ENCODE measurements at places on chromosomes 5 and 9.

DNA sequence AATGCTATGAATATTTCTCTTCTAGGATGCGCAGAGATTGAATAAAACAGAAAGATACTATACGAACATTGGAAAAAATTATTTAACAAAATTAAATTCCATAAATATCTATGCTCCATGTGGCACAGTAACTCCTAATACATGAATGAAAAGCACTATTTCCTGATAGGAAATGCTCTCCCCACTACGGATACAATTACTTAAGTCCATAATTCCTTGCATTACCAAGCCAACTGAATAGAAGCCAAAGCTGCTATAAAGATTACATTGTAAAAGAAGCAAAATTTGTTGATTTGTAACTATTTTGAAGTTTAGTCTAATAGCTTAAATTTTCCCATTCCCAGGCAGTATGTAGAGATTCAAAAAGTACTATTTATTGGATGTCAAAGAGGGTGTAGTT, 61.8 kb upstream of the SNX2 start:
- no peak for DNase-seq

- no peak for DNase-seq
Measured at GRCh38 chr5:137872466-137872865, 4.8 kb downstream of the MYOT start.

DNA sequence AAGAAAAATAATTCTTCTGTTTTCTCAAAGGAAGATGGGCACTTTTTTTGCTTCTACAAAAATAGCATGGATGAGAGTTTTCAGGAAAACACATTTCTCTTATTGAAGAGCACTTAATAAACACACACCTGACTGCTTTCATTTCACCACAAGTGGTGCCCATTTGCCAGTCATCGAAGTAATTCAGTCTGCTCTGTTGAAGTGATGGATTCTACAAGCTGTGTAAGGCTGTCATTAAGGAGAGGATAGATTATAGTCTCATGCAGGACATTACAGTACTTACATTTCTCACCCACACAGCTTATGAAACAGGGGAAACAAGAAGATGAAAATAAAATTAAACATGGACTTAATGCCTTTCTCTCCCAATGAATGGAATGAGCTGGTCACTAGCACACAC, 165.2 kb downstream of the NR2F1-AS1 start:
- DNase-seq, result no peak

GRCh38 chr5:170154744-170155143, 49.0 kb downstream of the FOXI1 start:
- no peak for DNase-seq

DNA sequence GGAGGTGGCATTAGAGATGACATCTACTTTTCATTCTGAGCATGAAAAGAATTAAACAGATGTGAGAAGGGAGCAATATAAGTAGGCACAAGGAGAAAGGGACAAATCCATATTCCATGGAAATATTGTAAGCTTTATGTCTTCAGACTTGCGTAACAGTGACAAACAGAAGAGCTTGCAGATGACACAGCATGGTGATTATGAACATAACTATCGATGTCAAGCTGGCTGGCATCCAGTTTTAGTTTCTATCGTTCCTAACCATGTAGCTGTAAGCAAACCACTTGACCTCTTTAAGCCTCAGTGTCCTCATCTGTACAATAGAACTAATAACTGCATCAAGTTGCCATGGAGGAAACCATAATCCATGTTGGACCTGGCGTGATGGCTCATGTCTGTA, 246.7 kb upstream of the ADRA1B start:
- DNase-seq, result no peak

- DNase-seq, result no peak
Measured at GRCh38 chr5:110751902-110752762, 13.3 kb downstream of the SLC25A46 start.

DNA sequence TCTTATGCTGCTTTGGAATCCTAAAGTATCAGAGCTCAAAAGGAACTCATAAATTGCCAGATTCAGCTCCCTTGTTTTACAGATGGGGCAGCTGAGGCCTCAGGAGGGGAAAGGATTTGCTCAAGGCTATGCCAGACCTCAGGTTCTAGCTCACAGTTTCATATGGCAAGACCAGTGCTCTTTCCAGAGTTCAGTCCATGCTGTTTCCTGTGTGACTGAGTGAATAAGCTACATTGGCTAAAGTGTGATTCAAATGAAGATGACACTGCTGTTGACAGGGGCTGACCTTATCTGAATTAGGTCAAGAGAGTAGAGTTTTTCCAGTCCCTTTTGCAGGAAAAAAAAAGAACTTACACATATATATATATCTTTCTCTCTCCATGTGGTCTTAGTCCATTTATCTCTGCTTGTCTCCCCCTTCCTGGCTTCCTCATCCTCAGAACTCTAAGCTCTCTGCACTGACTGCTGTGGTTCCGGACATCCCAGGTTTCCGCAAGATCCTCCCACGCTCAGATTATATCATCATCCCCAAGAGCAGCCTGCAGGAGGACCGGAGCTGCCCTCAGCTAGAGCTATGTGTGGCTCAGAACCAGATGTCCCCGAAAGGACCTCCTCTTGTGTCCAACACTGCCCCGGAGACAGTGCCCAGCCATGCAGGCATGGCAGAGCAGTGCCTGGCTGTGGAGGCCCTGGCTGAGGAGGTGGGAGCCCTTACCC, 9.3 kb downstream of the HMGXB3 start:
- no peak for DNase-seq

- no peak for DNase-seq
Measured at GRCh38 chr9:127938298-127938690, 640 bp upstream of the DPM2 start.

DNA sequence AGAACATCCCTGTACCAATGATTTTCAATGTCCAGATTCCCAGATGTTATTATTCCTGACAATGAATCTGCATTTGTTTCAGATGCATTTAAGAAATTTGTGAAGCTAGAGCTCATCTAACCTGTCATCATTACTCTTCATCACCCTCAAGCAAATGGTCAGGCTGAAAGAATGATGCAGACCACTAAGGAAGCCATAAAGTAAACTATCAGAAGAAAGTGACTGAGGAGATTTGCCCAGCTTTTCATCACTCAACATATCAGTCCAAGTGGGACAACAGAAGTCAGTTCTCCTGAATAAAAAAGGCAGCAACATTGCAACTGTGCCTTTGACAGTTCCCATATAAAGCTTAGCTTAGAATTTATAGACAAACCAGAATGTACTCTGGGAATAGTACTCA, 419.9 kb downstream of the PDE4D start:
- DNase-seq, result no peak

DNA sequence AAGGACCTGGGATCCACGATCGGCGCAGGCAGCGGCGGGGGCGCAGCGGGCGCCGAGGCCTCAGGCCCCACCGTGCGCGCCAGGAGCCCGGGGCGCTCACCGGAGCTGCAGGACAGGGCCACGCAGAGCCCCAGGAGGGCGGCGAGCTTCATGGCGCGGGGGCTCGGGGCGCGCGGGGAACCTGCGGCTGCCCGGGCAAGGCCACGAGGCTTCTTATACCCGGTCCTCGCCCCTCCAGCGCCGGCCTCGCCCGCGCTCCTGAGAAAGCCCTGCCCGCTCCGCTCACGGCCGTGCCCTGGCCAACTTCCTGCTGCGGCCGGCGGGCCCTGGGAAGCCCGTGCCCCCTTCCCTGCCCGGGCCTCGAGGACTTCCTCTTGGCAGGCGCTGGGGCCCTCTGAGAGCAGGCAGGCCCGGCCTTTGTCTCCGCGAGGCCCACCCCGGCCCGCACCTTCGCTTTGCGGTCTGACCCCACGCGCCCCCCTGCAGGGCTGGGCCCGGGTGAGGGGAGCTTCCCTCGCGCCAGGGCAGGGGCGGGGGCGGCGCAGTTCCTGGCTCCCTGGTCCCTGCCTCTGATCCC, at the start of gene SCGB3A1:
Gene SCGB3A1, minus strand, starts transcription at position 189 of the 577 bp plus-strand sequence. Its CDS starts 37 bp downstream, at position 152.
- DNase-seq, result no peak

GRCh38 chr5:73174100-73174815, 1.3 kb downstream of the TMEM174 start:
- DNase-seq, result no peak

- no peak for DNase-seq
Measured at GRCh38 chr9:127130661-127131538, 8.5 kb upstream of the ANGPTL2 start.

DNA sequence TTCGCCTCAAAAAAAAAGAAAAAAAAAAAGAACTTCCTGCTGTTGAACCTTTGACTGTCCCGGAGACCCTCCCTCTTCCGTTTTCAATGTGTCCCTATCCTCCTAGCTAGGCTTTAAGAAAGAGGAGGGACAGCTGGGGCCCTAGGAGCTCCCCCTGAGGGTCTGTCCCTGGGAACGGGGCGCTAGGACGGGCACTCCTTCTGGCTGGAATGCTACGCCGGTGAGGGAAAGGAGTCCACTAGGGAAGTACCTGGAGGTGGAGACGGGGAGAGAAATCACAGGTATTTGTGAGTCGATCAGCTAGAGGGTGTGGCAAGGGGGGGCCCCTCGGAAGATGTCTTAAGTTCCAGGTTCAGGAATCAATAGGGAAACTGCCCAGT, 4.6 kb downstream of the SIT1 start:
- DNase-seq, result no peak

GRCh38 chr9:98563212-98563907, 145.4 kb downstream of the GABBR2 start:
- DNase-seq, result no peak

DNA sequence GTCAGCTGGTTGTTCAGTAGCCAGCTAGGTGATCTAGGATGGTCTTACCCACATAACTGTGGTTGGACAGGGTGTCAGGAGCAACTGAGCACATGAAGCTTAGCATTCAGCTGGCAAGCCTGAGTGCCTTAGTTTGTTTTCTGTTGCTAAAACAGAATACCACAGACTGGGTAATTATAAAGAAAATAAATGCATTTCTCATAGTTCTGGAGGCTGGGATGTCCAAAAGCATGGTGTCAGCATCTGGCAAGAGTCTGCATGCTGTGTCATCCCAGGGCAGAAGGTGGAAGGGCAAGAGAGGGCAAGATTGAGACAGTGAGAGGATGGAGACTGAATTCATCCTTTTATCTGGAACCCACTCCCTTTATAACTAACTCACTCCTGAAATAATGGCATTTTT, 921.5 kb downstream of the TLE4 start:
- DNase-seq, result no peak

DNA sequence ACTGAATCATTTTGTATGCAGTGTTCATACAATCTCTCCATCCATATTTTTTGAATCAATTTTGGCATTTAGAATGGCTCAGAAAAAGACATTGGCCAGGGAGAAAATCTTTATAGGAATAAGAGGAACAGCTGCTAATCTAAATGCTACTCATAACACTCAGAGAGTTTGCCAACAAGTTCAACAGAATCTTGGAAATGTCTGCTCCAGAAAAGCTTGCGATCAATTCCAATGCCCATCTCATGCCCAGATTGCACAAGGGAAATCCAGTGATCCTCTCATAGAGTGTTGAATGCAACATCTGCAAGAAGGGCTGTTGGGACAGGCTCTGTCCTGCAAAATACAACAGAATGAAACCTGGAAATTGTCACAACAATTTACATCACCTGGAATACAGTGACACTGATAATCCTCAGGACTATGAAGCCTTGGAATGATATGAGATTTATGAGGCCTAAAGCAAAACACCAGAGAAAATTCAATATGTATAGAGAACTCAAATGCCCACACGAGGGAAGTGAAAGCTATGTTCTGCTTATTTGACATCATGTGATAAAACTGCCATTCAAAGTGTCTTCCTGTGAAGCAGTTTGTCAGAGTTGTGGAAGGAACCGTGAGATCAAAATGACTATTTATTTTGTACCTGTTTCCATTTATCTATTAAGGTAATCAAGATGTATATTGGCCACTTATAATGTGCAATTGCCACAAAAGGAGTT, 190.1 kb downstream of the PARP8 start:
- DNase-seq, result no peak

DNA sequence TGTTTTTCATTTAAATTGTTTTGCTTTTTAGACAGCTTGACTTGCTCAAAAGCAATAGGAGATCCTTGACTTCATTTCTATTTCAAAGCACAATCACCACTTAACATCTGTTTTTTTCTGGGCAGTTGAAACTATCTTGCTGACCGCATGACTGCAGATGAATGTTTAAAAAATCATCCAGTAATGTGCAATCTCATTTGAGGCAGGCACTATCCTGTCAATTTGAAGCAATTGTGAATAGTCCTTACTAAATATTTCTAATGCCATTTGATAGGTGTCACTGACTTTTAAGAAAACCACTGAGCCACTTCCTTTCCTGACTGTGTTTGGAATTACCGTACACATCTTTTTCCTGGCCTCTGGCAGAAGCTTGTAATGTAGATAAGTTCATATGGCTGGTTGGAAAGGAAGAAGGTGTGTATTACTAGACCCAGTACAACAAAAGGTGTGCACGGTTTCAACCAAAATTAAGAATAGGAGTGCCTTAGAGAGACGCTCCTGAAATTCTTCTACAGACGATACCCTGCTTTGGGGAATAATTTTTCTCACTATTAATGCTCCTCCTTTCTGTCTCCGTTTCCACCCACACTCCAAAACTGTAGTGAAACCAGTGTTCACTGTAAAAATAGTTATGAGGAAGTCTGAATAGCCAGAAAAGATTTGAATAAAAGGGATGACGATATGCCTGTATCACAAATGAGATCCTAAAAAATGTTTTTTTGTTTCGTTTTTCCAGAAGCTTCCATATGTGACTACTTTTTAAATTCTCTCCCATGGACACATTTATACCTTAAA, 136.7 kb upstream of the MOCS2 start:
- no peak for DNase-seq

DNA sequence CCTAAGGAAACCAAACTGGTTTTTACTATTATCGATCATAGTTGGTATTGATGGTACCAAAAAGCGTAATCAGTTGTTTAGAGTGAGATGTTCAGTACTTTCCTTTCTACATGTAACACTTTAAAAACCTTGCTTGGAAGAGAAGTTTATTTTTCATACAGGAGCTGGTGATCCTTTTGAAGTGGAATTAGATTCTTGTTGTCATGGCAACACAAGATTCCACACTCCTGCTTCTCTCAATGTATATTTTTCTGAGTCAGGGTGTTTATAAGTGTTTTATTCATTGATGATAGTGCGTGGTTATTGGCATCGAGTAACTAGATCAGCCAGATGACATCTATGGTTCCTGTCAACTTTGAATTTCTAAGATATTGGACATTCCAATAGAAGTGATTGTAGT, 181.1 kb upstream of the CHD1 start:
- DNase-seq, result no peak

Measured in NCI-H1930 (cell line).